ENCODE measurements at places on chromosomes 4 and X.

DNA sequence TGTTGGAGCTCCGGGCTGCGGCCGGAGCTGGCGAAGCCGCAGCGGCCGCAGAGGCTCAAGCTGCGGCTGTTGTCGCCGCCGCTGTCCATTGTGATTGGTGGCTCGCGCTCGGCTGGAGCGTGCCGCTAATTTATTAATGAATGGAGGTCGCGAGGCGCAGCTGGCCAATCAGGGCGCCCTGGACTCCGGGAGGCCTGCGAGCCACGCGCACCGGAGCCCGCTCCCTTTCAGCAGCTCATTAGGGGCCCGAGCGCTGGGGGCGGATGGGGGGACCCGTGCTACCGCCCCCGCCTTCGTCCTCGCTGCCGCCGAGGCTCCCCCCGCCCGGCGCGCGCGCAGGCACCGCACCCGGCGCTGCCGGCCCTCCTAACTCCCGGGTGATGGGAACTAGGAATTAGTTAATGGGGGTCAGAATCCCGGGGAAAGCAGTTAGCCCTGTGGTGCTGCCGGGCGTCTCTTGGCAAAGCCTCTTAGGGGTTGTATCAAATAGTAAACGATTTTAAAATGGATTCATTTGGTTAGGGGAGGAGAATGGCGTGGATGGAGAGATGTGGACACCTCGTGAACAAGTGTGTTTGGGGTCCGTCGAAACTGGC lies 589 bp upstream of the NEUROG2 start:
- no peak for DNase-seq

- no peak for DNase-seq
Observed at GRCh38 chr4:76745240-76745639, 152.7 kb downstream of the SOWAHB start.

GRCh38 chr4:184102927-184103326 lies 114.7 kb downstream of the ENPP6 start:
- no peak for DNase-seq

- DNase-seq: no peak
Observed at GRCh38 chrX:15929194-15929593, 74.6 kb upstream of the AP1S2 start.

DNA sequence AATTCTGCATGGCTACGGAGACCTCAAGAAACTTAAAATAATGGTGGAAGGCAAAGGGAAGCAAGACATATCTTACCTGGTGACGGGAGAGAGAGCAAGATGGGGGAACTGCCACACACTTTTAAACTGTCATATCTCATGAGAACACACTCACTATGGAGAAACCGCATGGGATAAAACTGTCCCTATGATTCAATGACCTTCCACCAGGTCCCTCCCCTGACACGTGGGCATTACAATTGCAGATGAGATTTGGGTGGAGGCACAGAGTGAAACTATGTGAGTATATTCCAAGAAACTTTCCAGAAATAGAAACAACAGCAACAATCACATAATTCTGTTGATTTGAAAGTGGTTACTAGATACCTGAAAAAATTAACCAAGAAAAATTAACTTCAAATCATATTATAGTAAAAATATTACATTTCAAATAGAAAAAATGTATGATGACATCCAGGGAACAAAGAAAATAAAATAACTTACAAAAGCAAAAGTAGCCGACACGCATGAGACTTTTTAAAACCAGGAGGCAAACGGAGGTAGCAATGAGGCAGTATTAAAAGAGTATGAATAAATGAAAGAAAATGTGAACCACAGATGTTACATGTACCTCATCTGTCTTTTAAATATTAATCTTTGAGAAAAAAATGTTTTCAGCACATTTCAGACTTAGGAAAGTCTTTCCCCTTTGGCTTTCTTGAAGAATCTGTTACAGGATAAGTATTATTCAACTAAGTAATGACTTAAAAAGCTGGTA lies 879.5 kb downstream of the TECRL start:
- DNase-seq: no peak

DNA sequence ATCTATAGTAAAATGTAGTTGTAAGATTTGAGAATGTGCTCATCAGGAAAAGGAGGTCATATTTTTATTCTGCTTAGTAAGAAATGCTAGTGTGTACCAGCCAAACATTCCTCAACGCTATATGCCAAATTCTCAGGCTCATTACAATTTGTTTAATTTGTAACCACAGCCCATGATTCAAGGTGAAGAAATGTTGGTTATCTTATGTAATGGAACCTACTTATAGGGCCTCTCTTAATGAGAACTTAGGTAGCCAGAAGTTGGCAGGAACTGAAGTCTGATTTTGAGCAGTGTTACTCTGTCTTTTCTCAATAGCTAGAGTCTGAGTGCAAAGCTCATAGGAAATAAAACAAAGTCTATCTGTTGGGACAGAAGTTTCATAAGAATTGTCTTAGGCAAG lies 595.0 kb downstream of the GLUD2 start:
- DNase-seq: no peak

DNA sequence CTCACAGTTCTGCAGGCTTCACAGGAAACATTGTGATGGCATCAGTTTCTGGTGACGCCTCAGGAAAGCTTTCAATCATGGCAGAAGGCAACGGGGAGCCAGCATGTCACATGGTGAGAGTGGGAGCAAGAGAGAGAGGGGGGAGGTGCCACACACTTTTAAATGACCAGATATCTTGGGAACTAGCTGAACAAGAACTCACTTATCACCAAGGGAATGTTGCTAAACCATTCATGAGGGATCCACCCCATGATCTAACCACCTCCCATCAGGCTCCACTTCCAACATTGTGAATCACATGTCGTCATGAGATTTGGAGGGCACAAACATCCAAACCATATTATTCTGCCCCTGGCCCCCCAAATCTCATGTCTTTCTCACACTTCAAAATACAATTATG lies 43.3 kb upstream of the GPR173 start:
- no peak for DNase-seq

GRCh38 chr4:24639714-24640113 lies 55.4 kb upstream of the DHX15 start:
- DNase-seq: no peak

DNA sequence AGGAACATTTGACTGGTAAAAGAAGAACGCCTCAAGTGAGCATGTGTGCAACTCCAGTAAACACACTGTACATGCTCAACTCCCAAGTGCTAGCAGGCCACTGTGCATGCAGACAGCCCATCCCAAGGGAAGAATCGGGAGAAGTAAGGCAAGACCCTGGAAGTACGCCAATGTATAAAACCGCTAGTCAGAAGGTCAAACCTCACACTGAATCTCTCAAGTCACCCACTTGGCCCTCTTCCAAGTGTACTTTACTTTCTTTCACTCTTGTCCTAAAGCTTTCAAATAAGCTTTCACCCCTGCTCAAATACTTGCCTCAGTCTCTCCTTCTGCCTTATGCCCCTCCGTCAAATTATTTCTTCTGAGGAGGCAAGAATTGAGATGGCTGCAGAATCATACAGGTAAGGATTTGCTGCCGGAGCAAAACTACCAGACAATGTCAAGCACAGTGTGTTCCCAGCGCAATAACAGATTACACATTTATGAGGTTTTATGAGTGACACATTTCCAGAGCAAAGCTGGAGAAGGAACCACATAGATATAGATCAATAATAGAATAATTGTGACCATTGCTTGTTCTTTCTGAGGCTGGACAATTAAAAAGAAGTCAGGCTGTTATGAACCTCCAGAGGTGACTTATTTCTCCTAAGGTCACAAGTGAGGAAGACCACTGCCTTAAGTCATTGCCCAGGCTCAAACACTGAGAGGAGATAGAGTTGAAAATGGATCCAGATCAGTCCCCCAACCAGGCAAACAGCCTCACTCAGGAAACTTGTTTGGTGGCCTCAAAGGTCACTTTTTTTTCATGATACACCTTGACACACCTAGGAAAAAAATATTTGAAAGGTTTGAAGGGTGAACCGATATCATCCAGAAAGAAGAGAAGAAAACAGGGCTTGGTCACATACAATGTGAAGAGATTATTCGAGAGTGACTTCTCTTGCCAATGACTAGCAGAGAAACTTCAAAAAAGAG lies 26.3 kb downstream of the CXCL1 start:
- DNase-seq: no peak

All from stimulated activated CD4-positive, alpha-beta T cell treated with anti-CD3 and anti-CD28 coated beads, Interleukin-12 subunit alpha, Interleukin-12 subunit beta, amount 100 ng/mL, for 4 hours (primary cell).